ENCODE measurements at places on chromosomes 7 and 10.

DNA sequence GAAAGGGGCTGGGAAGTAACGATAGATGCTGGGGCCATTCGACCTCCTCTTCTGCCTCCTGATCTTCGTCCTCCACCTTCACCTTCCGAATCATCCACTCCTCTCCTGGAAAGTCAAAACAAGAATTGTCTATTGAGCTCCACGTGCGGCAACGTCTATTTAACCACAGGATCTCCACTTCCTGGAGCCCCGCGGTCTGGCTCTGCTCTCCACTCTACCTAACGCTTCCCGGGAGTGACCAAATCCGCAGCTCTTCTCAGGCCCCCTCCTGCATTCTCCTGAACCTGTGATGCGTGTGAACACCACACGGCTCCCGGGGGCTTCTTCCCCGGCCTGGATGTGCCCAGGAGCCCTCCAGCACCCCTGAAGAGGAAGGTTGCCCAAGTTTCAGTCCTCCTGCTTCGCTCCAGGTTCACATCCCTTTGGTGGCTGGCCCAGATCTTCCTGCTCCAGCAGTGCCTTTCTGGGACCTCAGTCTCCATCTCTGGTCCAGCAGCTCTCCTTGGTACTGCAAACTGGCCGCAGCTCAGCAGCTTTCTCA is 7.2 kb downstream of the ZNF467 start:
- no peak for DNase-seq

DNA sequence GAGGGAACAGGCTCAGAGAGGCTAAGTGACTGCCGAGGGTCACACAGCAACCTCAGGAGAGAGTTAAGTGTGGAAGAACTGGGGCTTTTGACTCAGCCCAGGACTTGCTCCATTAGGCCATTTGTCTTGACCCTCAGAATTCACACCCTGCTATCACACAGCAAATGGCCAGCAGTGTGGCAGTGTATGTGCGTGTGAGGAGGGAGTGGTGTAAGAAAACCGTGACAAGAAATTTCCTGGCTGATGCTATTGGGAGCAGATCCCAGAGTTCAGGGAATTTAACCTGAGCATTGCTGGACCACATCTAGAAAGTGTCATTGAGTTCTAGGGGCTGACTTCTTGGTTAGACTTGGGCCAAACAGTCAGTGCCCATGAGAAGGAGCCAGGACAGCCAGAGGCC is 18.4 kb downstream of the VWA2 start:
- no peak for DNase-seq

DNA sequence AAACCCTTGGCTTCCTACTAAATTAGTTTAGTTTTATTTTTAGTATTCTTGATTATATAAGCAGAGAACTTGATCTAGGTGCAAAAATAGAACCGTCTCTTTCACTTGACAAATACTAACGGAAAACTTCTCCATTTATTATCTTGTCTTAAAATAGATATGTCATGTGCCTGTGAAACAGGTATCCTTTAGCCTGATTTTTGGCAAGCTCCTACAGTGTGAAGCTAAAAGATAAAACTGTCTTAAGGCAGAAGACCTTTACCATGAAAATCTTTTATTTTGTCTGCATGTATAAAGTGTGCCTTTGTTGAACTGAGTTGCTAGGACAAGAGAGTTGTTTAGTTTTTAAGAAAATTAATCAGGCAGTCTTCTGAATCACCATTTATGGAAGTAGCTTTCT is 90.6 kb downstream of the CYP51A1 start:
- no peak for DNase-seq

GRCh38 chr7:116167177-116167576 is 43.2 kb upstream of the TES start:
- no peak for DNase-seq

- DNase-seq = no peak
Observed at GRCh38 chr7:139360948-139361307, 1.2 kb downstream of the LUC7L2 start.

GRCh38 chr7:12623885-12624498 is 53.5 kb downstream of the SCIN start:
- no peak for DNase-seq

DNA sequence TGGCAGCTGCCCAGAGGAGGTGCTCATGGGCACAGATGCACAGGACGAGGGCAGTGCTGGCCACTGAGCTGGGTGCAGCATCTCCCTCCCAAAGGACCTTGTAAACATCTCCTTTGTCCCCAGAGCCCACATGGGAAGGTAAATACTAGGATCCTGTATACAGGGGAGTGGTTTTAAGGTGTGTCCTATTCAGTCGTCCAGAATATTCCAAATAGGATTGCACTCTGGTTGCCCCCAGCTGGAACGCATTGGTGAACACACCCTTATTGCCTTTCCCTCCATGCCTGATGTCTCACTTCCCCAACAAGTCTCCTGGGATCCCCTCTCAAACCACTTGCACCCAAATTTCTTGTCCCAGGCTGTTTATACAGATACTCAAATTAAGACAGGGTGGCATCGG is 152.0 kb upstream of the PCBD1 start:
- DNase-seq = no peak

DNA sequence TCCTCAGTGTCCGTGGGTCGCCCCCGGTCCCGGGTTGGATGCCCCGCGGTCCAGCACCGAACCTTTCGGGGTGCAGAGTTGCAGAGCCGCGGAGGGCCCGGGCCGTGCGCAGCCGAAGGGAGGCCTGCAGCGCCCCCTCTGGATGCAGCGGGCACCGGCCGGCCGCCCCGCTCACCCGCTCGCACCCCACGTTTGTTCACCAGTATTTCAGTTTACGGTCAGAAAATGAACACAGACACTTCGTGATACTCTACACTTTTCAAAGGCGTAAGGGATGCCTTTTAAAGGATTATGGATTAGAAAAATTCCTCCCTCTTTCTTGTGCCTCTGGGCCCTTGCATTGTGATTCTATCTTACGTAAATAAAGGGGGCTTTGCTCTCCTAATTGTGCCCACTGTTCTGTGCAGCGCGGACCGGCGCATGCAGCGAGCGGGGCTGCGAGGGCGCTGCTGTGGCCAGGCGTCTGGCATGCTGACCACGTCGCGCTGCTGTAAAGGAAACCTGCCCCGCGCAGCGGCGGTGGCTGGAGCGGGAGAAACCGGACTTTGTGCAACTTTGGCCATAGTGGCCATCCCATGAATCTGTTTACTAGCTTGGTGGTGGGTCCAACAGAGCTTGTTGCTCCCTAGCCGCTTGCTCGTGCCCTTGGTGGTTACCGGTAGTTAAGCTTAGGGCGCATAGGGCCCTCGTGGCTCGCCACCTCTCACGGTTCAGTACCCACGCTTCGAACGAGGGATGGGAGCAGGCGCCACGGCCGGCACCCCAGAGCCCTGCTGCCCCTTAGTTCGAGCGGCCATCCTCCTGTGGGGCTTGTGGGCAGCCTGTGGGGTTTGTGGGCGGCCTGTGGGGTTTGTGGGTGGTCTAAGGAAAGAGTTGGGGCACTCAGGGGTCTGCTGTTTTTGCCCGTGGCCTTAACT is 739 bp upstream of the MEST start:
- DNase-seq = no peak

GRCh38 chr7:132428247-132428919 is 147.9 kb downstream of the PLXNA4 start:
- no peak for DNase-seq

GRCh38 chr10:92880233-92880861 is 32.0 kb downstream of the EXOC6 start:
- DNase-seq = no peak

- no peak for DNase-seq
Observed at GRCh38 chr7:24982917-24983316, 2.9 kb upstream of the OSBPL3 start.

- DNase-seq = no peak
Observed at GRCh38 chr7:5685205-5685604, 96.3 kb downstream of the RNF216 start.

GRCh38 chr7:14073543-14073942 is 84.1 kb upstream of the ETV1 start:
- no peak for DNase-seq

DNA sequence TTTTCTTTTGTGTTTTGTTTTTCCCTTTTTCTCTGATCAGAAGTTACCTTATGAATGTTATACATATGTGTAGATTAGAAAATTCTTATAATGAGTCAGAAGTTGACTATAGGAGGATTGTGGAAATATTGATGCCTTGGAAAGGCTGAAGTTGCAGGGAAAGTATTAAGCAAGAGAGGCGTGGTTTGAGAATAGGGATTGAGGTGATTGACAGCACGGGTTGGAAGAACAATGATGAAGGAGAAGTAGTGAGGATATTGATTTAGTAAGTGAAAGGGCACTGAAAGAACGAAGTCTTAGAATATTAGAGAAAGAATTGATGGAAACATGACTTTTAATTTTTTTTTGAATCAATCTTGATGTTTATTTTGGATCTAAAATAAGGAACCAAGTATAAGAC is 176.0 kb downstream of the EXOC4 start:
- DNase-seq = no peak

- no peak for DNase-seq
Observed at GRCh38 chr10:3538656-3539531, 246.1 kb downstream of the KLF6 start.

GRCh38 chr7:84939888-84940287 is 247.0 kb downstream of the SEMA3D start:
- DNase-seq = no peak

DNA sequence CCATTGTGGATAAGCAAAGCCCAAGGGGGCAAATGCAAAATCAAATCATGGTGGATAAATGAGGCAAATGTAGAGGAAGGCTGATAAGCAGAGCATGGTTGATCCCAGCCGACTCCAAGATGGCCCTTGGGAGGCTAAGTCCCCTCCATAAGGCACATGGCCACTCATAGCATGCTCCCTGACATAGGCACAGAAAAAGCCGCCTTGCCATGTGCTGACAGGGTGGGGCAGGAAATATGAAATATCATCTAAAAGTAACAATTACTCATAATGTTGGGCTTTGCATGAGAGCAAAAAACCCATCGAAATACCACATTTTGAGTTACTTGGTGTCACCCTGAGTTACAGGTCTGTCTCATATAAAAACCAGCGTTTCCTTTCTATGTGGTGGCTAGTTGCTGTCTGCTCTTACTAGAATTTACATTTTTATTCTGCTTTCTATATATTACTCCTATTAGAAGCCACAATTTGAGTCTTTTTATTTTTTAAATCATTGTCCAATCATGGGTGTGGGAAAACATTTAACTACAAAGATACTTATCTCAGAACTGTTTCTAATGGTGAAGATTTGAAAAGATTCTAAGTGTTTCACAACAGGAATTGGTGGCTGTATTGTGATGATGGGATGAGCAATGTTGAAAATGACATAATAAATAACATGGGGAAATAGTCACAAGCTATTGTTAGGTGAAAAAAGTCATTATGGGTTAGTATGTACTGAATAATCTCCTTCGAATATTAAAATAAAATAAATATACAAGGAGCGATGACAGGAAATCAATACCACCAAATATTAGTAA is 102.7 kb downstream of the CUBN start:
- peak; percentile 43 for DNase-seq

GRCh38 chr7:38630720-38631673 is at the start of gene AMPH:
Gene AMPH, minus strand, starts transcription at chr7:38631373. Its CDS starts 22 bp downstream, at chr7:38631351.
- DNase-seq = no peak

DNA sequence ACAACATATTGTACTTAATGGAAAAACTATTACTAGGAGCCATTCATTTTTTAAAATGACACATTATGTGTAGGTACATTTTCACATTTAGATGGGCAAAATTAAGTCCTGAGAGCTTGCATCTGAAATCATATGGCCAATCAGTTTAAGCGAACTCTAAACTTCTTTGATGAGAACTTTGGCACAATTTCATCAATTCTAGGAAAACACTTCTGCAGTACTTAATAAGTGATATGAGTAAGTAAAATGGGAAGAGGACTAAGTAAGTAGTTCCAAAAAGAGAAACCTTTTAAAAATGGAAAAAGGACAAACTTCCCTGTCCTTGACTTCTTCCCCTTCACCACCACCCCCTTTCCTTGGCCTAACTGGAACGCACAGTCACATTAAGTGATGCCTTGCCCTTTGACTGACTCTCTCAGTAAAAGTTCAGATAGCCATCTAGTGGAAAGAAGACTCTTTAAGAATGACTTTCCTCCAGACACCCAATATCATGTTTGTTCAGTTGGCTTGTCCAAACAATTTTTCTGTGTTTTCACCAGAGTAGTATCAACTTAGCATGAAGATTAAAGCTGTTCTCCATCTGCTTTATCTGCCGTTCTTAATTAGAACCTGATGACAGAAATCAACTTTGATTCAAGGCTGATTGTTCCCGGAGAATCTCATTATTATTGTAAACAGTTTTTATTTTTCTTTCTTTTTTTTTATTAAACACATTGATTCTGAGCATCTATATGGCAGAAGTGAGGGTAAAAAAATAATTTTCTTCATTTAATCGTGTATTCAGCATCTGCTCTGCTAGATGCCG is 45.1 kb downstream of the CNNM2 start:
- DNase-seq = no peak

GRCh38 chr7:96120445-96121225 is 201.3 kb downstream of the SLC25A13 start:
- DNase-seq = no peak
